Subcutaneous preadipocyte (primary cell): ENCODE measurements at places on chromosomes 16 and 17. TPM values are rescaled to one million over a fixed set of nuclear protein-coding genes. Genes with fewer than 3 reads are reported as not detected.

Gene IGF2BP1
- under 0.01 and 0.98 TPM in 2 replicates for total RNA-seq

Gene TBC1D3
- 0.98 TPM in 1 of 2 replicates, not detected in the other for total RNA-seq

Gene PTGES3L
- not detected in 2 replicates for total RNA-seq

Gene CD300LB
- not detected in 2 replicates for total RNA-seq

Gene GJC1
- 4.8 and 35.4 TPM in 2 replicates for total RNA-seq

Gene C16orf90
- not detected in 2 replicates for total RNA-seq
